ENCODE measurements at places on chromosomes 12 and 14.

GRCh38 chr12:131390412-131391334 is 320.2 kb upstream of the SFSWAP start:
- DNase-seq, result no peak

- DNase-seq, result peak; percentile 92
Observed at GRCh38 chr12:93441617-93442410, at the start of gene UBE2N. TSS of gene UBE2N (minus strand) at chr12:93441947. CDS start at chr12:93441884, 63 bp downstream.

- no peak for DNase-seq
Observed at GRCh38 chr12:8779281-8779680, 43.1 kb upstream of the A2ML1 start.

- no peak for DNase-seq
Observed at GRCh38 chr14:70934502-70935134, 27.4 kb downstream of the PCNX1 start.
